ENCODE measurements at places on chromosomes 6 and 20.

GRCh38 chr20:37042986-37043972, 52.5 kb downstream of the RBL1 start:
- DNase-seq, result no peak

- no peak for DNase-seq
Measured at GRCh38 chr6:2109796-2110195, 135.6 kb downstream of the GMDS start.

DNA sequence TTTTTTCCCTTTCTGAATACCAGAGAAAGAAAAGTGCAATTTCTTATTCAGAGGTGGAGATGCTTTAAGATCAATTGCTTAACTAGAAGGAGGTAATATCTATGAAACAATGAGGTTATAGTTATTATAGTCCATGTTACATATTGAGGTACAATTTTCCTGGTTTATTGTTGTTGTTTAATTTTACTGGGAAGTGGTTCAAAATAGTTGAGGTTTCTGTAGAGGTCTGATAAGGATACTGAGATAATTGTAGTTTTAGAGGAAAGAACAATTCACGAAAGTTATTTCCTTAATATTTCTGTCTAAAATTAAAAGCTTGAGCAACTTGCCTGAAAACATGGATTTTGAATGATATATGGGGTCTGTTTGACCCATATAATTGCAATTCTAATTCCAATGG, 51.4 kb downstream of the DOK5 start:
- no peak for DNase-seq

GRCh38 chr6:118551063-118552053, 3.3 kb downstream of the PLN start:
- DNase-seq, result no peak

DNA sequence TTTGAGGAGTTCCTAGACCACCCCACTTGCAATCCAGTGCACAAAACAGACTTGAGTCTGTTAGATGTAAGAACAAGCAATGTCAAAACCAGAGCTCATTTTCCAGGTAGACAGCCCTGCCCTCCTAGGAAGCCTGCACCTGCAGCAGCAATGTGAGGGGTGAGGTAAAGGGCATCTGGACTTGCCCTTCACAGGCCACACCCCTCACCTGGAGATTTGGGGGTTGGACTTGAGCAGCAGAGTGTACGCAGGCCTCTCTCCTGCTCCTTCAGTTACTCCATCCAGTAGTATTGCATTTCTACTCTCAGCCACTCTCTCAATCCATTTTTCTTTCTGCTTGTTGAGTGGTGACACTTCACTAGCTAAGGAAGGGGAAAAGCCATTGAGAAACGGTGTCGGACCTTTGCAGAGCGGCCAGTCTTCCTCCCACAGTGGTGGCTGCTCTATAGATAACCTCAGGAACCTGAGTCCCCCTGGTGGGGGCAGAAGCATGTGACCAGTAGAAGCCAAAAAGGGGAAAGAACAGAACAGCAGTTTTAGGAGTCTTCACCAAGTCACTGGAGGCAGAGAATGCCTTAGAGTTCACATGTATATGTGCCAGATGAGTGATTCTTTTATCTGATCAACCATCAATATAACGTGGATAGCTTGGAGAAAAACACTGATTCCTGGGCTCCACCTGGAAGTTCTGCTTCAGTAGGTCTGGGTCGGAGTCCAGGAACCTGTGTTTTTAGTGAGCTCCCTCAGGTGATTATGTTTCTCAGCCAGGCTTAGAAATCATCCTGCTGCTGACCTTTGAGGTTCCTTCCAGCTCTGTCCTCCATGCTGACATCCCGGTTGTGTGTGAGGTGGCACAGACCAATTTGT, 28.0 kb downstream of the ARFGEF2 start:
- DNase-seq, result no peak

- DNase-seq, result no peak
Measured at GRCh38 chr6:101126501-101126900, 245.4 kb upstream of the ASCC3 start.

- no peak for DNase-seq
Measured at GRCh38 chr6:55980627-55981211, 105.3 kb upstream of the BMP5 start.

GRCh38 chr6:101422811-101423210, 29.3 kb downstream of the GRIK2 start:
- no peak for DNase-seq

- DNase-seq, result no peak
Measured at GRCh38 chr6:163165155-163165910, 249.2 kb upstream of the QKI start.

GRCh38 chr6:139343052-139343750, 31.2 kb downstream of the CITED2 start:
- DNase-seq, result no peak
